CD4-positive, alpha-beta T cell treated with Interleukin-17A for 4 hours (primary cell): ENCODE measurements at places on chromosomes 11 and 22.

DNA sequence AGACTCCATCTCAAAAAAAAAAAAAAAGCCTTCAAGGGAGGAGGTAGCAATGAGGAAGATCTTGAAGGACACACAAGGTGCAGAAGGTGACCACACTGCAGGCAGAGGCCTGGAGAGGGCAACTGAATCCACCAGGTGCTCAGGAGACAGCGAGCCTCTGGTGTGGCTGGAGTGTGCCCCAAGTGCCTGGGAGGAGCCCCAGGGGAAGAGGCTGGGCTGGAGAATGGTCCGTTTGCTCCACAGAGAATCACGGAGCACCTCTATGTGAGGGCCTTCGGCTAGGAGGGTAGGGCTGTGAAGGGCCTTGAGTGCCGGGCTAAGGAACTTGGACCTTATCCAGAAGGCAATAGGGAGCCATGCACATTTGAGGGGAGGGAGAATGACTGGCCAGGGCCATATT is 50.3 kb downstream of the ARRB1 start:
- DNase-seq = no peak

DNA sequence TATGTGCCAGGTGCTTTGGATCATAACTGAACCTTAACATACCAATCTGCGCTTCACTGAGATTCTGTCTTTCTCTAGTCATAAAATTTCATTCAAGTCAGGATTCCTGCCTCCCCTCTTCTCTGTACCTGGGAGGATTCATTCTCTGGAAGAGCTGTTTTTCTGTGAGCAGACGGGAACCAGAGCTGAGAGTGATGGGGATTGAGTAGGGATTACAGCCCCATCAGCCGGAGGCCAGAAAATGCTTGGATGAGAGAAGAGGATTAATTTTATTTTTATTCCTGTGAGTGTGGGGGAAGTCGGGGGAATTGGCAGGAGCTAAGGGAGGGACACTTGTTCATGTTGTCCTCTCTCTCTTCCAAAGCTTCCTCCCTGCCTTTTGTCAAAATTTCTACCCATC is 4.7 kb downstream of the STX3 start:
- no peak for DNase-seq

- DNase-seq = no peak
These were observed 10.5 kb downstream of the NUCB2 start for GRCh38 chr11:17287058-17287457.

DNA sequence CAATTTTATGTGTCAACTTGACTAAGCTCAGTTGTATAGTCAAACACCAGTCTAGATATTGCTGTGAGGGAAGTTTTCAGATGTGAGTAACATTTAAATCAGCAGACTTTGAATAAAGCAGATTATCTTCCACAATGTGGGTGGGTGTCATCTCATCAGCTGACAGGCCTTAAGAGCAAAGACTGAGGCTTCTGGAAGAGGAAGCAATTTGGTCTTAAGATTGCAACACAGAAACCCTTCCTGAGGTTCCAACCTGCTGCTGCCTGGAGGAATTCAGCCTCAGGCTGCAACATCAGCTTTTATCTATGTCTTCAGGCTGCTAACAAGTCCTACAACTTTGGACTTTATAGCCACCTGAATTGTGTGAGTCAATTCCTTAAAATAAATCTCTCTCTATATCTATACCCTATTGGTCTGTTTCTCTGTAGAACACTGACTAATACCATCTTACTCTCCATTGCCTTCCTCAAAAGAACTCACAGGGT is 277.2 kb upstream of the PLET1 start:
- no peak for DNase-seq

GRCh38 chr22:36942556-36942955 is 29.1 kb downstream of the CSF2RB start:
- DNase-seq = no peak

GRCh38 chr11:126432525-126432924 is 77.0 kb downstream of the ST3GAL4 start:
- no peak for DNase-seq

GRCh38 chr11:447923-448731 is 2.0 kb upstream of the PTDSS2 start:
- peak; percentile 98 for DNase-seq
